AG20443 (cell line): ENCODE measurements at places on chromosomes 3 and 15.

DNA sequence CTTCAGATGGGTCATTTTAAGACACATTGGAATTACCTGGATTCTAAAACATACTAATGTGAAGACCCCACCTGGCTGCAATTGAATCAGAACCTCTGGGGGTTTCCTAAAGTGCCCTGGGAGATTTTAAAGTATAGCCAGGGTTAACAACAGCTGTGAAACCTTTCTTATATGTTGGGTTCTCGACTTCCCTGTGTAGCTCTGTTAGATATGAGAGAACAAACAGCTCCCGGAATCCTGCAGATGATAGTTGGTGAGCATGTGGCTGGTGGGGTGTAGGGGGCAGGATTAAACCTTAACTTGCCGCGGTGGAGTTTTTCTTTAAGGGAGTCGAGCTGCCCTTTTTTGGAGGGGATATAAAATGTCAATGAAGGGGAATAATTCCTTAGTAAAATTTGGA, 12.1 kb downstream of the PLCL2 start:
- DNase-seq: no peak

DNA sequence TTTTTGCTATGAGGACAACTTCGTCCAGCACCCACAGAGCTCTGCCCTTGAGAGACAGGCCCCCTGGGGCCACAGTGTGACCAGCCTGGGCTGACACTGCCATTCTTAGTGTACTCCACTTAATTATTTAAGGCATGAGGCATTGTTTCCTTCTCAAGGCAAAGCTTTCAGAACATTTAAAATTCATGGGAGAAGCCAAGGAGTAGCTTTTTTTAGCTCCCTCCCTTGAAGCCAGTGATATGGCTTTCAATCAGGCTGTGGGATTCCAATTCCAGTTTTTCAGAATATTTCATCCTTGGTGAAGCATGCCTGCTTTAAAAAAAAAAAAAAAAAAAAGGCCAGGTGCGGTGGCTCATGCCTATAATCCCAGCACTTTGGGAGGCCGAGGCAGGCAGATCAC, 21.3 kb downstream of the HOMER2 start:
- no peak for DNase-seq

GRCh38 chr3:197297002-197297401, 1.4 kb downstream of the DLG1 start:
- no peak for DNase-seq

GRCh38 chr3:111677007-111677392, 81.9 kb upstream of the ZBED2 start:
- no peak for DNase-seq

- DNase-seq: no peak
Measured at GRCh38 chr15:84996055-84996454, 14.4 kb downstream of the PDE8A start.

DNA sequence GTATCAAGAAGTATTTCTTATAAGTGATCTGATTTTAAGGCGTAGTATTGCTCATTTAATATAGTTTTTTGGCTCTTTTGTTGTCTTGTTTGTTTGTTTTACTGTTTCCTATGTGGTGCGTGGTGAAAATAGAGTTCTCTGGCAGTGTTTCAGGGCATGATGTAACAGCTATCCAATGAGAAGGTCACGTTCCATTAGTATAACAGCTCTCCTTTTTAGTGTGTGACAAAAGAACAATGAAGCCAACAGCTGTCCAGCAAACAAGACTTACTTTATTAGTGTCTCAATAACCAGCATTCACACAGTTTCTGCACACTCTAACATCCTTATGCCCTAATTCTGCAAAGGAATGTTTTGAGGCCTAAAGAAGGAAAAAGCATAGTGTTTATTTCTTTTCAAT, 127.9 kb downstream of the SLC25A26 start:
- DNase-seq: no peak

DNA sequence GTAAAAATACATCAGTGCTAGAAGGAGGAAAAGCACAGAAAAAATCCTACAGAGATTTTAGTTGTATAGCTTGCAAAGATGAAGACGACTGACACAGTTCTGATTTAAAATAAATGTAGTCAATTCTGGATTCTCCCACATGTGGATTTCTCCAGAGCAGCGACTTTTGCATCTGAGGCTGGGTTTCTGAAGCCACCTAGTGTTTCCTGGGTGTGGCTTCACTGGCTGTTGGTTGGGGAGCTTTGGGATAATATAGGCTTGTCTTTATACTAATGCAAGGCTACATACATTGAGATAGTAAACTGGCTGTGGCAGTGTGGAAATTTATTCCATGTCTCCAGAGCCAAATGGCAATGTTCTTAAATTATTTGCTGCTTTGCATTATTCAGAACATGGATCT, 158.1 kb upstream of the FEZF2 start:
- no peak for DNase-seq

DNA sequence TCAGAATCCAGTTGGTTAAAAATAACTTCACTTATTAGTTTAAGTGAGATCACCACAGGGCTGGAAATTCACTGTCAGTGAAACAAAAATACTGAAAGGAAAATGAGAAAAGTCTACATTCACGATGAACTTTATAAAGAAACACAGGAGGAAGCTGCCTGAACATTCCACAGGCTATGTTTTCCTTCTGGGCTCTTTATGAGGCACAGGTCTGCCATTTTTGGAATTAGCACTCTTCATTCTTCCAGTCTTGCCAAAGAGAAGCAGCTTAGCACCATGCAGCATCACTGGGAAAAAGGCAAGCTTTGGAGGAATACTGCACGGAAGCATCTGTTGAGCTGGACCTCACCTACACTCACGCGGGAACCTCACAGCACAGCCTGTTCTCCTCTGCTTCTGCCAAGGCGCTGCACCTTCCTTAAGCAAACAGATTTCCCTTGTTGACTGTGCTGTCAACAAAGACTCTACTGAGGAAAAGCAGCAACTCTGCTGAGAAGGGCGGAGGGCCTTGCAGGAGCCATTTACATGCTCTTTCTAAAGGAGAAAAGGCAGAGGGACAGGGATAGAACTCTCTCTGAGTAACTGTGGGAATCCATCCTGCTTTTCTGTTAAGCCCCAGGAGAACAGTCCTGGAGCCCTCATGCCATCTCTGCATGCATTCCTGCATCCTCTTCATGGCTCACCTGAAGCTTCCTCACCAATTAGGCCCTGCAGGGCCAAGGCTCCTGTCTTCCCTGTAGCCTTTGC, 15.7 kb downstream of the SUSD5 start:
- no peak for DNase-seq

DNA sequence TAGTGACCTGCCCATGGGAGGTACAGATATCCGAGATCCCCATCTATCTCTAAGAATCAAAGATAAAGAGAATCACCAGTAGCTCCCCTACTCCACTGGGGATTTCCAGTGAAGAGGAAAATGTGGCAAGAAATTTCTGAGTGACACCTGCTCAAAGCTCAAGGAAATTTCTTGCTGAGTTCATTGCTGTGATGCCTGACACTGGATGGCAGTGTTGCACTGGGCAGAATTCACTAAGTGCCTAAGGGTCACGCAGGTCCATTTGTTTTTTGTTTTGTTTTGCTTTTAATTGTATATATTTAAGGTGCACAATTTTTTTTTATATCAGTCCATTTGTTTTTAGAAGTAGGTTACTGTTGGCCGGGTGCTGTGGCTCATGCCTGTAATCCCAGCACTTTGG, 109.5 kb upstream of the KCNAB1 start:
- no peak for DNase-seq

DNA sequence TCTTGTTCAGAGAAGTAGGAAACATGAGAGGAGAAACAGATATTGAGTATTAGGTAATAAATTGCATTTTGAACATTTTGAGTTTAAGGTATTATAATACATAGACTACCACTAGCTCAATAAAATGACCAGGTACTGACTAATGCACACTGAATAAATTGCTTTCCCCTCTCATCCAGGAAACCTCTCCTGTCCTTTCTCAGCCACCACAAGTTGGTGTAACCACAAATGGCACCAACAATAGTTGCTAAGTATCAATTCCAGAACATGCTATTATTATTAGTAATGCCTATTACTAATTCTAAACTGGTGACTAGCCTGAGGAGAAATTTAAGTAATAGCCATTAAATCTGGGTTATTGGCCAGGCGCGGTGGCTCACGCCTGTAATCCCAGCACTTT, 47.3 kb upstream of the XRN1 start:
- DNase-seq: no peak

DNA sequence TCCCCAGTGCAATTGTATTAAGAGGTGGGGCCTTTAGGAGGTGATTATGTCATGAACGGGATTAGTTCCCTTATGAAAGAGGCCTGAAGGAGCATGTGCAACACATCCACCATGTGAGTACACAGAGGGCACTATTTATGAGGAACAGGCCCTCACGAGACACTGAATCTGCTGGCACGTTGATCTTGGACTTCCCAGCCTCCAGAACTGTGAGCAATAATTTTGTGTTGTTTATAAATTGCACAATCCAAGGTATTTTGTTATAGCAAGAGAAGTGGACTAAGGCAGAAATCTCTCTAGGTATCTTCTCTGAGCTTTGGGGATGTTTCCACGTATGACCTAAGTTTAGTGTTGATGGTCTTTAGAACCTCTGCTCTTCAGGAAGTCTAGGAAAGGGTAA, 149.3 kb upstream of the CBLB start:
- DNase-seq: no peak

GRCh38 chr3:138434875-138435772, 708 bp downstream of the ESYT3 start:
- DNase-seq: peak; percentile 52

GRCh38 chr3:149468504-149469212, 5.8 kb upstream of the TM4SF4 start:
- DNase-seq: no peak

GRCh38 chr3:82093641-82094040, 332.2 kb upstream of the GBE1 start:
- no peak for DNase-seq

DNA sequence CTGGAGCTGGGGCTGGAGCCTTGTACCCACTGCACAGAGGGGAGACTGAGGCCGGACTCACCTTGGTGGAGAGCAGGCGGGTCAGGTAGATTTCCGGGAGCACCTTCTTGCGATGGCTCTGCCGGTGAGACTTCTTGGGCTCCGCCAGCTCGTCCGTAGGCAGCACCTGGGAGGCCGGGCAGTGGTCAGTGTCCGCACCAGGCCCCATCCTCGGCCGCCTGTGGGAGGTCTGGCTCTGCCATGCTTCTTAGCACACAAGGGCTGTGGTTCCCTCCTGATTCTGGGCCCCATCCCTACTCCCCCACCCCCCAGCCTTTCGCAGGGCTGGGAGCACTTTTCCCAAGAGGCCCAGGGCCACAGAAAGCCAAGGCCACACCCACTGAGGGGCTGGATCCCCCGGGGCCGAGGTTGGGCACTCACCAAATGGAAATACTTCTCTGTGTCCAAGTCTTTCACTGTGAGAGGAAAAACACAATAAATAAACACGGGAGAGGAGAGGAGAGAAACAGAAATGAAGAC, 17.4 kb downstream of the H1-8 start:
- DNase-seq: peak; percentile 59
